ENCODE measurements at places on chromosomes 16 and 17.

GRCh38 chr17:58284613-58285421 lies 4.1 kb upstream of the MPO start:
- DNase-seq, result no peak

DNA sequence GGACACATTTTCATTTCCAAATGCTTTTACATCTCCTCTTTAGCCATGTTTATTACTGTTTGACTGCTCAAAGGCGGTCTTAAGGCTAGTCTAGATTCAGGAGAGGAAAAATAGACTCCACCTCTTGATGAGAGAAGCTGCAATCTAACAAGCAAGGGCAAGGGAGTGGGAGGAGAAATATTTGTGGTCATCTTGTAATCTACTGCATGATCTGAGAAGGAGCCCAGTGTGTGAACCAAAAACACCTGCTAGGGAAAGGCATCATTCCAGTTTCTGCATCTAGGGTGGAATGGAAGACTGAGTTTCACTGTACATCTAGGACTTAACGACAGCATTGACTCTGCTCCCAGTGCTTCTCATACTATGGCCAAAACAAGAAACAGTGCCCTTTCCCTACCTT lies 232.2 kb upstream of the HS3ST3A1 start:
- DNase-seq, result no peak

DNA sequence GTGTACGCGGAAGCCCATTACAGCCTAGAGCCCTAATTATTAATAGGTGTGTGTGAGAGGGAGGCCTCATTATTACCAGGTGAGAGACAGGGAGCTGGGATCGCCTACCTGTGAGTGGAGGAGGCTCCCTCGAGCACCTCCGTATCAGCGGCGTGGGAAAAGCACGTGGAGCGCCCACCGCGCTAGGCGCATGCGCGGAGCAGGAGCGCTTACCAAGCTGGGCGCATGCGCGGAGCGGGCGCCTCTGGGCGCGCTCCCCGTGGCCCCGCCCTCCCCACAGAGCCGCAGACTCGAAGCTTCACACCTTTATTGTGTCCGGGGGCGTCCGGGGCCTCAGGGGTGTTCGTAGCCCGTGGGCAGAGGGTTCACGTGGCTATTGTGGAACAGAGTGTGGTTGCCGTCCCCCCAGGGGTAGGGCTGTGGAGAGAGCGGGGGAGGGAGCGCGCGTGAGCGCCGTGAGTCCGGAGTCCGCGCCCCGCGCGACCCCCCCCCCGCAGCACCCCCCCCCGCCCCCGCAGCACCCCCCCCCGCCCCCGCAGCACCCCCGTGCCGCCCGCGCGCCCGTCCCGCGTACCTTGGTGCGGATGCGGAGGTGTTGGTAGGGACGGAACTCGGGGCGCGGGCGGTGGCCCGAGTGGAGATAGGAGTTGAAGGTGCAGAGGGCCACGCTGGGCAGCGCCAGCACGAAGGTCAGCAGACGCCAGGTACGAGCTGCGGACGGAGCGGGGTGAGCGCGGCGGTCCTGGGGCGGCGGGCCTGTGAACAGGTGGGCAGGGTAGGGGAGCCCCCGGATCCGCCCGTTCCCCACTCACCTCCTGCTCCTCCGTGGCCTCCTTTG lies 500 bp downstream of the COX6A2 start:
- DNase-seq, result no peak

DNA sequence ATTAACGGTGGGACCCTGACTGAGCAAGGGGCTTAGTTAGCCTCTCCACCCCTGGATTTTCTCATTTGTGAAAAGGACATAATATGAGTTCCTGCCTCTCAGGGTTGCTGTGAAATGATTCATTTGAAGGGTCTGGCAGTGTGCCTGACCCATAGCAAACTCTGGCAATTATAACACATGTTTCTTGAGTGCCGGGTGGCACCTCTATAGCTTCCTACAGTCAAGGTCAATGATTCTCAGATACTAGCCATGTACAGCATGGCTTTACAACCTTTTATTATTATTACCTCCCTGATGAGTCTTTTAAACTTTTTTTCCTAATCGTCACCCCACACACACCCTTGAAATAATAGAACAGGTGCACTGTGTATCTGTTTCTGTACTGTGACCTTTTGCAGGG lies 42.1 kb downstream of the TMEM114 start:
- no peak for DNase-seq

GRCh38 chr16:146646-147045 lies 5.8 kb upstream of the HBZ start:
- no peak for DNase-seq

GRCh38 chr16:31568577-31569359 lies 41.1 kb downstream of the AHSP start:
- DNase-seq, result no peak

- DNase-seq, result peak; percentile 8
These were observed 23.7 kb downstream of the CDH1 start for GRCh38 chr16:68760671-68761275.

GRCh38 chr16:55444754-55445485 lies 34.1 kb upstream of the MMP2 start:
- DNase-seq, result no peak

DNA sequence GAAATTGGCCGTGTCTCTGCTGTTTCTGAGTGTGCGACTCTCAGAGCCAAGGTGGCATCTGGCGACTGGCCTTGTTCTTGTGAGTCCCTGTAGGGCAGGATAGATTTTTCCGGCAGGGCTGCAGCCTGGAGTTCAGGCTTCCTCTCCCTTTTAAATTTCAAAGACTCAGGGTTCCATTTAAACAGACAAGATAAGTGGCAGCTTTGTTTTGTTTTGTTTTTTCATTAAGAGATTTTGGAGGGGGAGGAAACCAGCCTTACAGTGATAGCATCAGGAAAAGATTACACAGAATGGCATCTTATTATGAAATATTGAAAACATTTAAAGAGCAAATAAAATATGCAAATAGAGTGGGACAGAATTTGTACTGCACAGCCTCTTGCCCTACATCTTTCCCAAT lies 151.3 kb downstream of the RPTOR start:
- peak; percentile 27 for DNase-seq

DNA sequence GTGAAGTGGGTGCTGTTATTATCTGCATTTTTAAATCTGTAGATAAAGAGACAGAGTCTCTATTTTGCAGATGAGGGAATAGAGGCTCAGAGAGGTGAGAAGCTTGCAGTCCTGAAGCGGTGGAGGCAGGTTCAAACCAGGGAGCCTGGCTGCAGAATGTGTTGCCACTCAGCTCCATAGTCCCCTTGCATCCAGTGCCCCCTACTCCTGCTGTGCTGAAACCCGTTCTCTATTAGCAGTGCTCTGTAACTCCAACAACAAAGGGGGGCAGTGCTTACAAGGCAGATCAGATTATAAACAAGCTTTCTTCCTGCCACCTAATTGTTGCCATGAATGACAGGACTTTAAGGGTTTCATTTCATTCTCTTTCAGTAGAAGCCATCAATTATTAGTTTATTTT lies 118.1 kb upstream of the CACNG3 start:
- DNase-seq, result no peak

GRCh38 chr17:31746884-31747495 lies 112.1 kb downstream of the COPRS start:
- no peak for DNase-seq

- no peak for DNase-seq
These were observed 58.2 kb downstream of the MAF start for GRCh38 chr16:79542237-79542774.

- DNase-seq, result no peak
These were observed 43.9 kb downstream of the ARHGAP27 start for GRCh38 chr17:45388604-45389325.

- DNase-seq, result peak; percentile 71
These were observed 36.9 kb downstream of the SYCE1L start for GRCh38 chr16:77236063-77236511.

DNA sequence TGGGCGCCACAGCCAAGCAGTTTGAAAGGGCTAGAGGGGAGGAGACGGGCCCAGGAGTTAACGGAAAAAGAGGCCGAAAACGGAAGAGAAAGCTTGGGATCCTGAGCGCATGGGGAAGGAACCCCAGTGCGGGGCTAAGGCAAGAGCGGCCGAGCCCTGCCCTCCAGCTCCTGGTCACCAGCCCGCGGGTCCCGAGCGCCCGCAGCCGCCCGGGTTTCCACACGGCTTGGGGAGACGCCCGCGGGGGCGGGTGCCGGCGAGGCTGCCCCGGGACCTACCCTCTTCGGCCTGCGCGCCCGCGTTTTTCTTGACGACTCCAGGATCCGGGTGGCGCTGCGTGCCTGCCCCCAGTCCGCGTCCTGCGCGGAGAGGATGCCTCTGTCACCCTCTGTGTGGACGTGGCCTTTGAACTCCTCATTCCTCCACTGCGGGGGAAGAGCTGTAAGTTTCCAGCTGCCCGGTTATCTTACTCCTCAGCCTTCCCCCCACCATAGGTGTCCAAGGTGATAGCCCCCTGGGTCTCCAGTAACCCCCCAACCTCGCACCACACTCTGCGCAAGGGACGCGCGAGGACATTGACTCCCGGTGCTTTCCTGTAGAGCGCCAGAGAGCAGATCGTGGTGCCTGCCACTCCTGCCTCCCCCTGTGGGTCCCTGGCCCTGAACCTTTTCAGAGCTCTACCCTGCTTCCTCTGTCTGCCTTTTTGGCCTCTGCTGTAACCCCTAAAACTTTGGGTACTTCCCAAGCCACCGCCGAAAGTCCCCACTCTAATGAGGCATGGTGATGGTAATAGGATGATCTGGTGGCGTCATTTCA lies 1.7 kb upstream of the CDH11 start:
- no peak for DNase-seq

GRCh38 chr17:50677851-50678375 lies 29.8 kb downstream of the ANKRD40 start:
- no peak for DNase-seq

GRCh38 chr17:64632194-64632593 lies 29.9 kb downstream of the SMURF2 start:
- DNase-seq, result no peak

- peak; percentile 84 for DNase-seq
These were observed 14.4 kb downstream of the CDIPT start for GRCh38 chr16:29848420-29849297.

GRCh38 chr16:73875996-73876690 lies 420.5 kb upstream of the PSMD7 start:
- DNase-seq, result no peak

GRCh38 chr17:68204736-68205135 lies 43.1 kb upstream of the AMZ2 start:
- peak; percentile 41 for DNase-seq

GRCh38 chr16:87965417-87965816 lies 14.2 kb downstream of the BANP start:
- no peak for DNase-seq

- peak; percentile 13 for DNase-seq
These were observed 45.4 kb downstream of the NDEL1 start for GRCh38 chr17:8481089-8481488.

DNA sequence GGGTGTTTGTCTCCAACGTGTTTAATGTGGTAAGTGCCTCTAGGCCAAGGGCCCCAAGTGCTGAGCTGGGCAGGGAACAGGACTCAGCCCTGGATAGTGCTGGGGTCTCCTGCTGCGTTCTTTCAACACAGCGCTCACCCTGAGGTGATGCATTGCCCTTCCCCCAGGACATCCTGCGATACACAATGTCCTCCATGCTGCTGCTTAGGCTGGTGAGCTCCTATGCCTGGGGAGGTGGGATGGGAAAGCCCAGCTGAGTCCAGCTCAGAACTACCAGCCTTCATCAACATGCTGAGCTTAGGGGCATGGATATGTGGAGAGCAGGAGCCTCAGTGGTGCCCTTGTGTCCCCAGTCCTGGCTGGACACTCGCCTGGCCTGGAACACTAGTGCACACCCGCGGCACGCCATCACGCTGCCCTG lies 563 bp downstream of the ZACN start:
- peak; percentile 48 for DNase-seq

DNA sequence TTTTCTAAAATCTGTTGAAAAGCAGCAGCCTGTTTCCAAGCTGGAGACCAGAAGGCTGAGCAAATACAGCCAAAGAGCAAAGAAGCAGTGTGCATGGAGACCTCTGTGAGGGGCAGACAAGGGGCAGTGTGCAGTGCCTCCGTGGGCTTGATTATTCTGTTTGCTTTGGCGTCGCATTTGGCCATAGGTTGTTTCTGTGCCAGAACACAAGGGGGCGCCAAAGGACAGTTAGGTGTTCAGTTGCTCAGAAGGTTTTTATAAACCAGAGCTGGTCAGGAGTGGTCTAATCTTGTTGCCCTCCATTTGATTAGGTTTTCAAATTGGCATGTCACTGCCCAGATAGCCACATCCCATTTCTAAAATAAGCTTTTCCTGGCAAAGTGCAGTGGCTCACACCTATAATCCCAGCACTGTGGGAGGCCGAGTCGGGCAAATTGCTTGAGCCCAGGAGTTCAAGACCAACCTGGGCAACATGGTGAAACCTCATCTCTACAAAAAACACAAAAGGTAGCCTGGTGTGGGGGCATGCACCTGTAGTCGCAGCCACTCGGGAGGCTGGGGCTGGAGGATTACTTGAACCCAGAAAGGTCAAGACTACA lies 10.6 kb downstream of the MYH3 start:
- peak; percentile 42 for DNase-seq

DNA sequence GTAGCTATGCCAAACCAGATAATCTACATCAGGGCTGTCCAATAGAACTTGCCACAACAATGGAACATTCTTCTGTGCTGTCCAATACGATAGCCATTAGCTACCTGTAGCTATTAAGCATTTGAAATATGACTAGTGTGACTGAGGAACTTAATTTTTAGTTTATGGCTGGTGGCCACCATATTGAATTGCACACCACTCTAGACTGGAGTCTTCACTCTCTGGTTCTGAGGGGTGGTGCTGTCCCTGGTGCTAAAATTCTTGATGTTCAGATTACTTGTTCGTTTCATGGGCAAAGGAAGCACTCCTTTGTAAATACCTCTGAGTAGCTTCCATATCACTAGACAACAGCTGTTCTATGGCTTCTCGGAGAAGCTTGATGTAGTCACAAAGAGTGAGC lies 296.6 kb downstream of the NPIPA8 start:
- DNase-seq, result no peak

- peak; percentile 38 for DNase-seq
These were observed 31.3 kb downstream of the DCUN1D3 start for GRCh38 chr16:20868890-20869289.

- peak; percentile 34 for DNase-seq
These were observed 643 bp downstream of the HSDL1 start for GRCh38 chr16:84144209-84144858.

DNA sequence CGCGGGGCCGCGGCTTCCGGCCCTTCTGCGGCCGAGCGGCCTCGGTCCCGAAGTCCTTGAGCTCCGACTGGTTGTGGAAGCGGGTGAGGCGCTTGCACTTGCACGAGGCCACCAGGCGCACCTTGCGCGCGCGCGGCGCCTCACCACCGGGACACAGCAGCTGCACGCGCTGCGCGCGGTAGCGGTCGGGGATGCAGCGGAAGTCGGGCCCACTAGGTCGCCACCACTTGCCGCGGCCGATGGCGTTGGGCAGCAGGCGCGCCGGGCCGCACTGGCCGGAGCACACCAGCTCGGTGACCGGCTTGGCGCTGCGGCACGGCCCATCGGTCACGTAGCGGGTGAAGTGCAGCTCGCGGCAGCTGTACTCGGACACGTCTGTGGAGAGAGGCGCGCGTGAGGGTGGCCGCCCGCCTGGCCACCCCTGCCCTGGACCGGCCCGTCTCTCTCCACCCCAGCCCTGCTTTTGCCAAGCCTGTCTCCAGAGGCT lies 3.2 kb downstream of the SOST start:
- peak; percentile 49 for DNase-seq
